Chondrocyte (in vitro differentiated cells): ENCODE measurements at places on chromosomes 7 and 10. TPM values are rescaled to one million over a fixed set of nuclear protein-coding genes. Genes with fewer than 3 reads are reported as not detected.

- no peak for DNase-seq
These were observed 15.9 kb downstream of the ZNF3 start for GRCh38 chr7:100065452-100066186.

DNA sequence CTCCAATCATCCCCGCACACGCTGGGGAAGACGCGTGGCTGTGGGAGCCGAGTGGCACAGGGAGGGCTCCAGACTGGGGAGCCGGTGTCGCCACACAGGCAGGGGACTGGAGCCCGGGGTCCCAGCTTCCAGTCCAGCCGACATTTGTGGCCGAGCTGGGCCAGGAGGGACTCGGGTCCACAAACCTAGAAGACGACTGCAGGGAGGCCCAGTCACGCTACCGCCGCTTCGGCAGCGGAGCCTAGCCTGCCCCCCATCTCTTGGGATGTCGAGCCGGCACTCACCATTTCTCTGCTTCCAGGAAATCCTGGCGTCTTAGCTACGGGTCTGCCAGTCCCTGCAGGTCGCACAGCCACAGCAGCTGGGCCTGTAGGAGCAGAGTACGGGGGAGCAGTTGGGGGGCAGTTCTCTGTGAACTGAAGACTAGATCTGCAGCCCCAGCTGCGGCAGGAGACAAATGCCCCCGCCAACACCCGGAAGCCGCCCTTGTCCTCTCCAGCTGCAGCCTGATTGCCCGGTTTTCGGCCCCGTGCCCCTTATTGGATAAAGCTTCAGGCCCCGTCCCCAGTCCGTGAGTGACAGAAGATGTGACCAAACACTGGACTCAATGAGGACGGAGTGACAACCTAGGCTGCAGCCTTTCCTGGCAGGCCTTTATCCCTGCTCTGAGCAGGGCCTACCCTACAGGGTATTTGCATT lies 270.7 kb downstream of the ZNF33B start:
- DNase-seq, result no peak

- DNase-seq, result no peak
These were observed 200.1 kb downstream of the SKAP2 start for GRCh38 chr7:26664274-26664673.

GRCh38 chr10:103696411-103697145 lies 158.8 kb downstream of the SH3PXD2A start:
- no peak for DNase-seq

DNA sequence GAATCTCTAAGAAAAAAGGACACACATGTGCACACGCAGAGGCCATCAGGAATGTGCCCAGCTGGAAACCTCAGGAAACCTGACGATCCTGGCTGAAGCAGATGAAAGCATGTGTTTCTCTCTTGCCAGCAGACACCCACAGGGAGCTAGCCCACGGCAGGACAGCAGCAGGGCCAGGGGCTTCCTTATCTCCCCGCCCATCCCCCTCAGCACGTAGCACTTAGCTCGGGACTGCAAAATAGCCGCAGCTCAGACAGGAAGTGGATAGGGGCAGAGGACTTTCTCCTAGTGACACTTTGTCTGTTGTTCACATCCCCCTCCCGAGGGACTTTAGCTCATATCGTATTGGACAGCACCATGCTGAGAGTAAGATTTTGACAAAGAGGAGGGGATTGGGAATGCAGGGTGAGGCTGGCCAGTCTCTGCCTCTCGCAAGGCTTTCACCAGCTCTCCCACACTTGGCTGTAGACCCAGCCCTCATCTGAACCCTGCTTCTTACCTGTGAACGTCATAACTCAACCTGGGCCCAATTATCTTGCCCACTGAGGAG lies 63.8 kb downstream of the MKI67 start:
- no peak for DNase-seq

DNA sequence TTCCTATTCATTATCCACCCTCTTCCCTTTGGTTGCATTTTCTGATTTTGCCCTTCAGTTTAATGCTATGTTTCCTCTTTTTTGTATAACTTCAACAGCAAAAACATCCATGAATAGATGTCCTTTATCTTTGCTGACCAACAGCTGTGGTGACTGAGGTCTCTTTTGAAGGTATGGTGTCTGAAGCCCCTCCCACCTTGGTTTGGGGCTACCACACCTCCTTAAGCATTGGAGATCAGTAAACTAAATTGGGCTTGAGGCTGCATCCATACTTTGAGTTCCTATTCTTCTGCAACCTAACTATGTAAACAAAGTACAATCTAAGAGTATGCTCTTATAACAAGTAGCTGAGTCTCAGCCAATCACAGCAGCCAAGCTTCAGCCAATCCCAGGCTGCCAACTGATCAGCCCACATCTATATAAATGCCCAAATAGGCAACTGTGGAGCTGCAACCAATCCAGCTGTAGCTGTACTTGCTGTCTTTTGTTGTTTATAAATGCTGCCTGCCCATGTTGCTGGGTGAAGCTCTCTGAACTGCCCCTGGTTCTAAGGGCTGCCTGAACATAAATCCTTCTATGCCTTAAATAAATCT lies 69.4 kb upstream of the PDLIM1 start:
- DNase-seq, result no peak

- no peak for DNase-seq
These were observed 4.4 kb upstream of the BET1 start for GRCh38 chr7:94008537-94008936.

GRCh38 chr7:24441314-24442027 lies 131.8 kb upstream of the PALS2 start:
- no peak for DNase-seq

DNA sequence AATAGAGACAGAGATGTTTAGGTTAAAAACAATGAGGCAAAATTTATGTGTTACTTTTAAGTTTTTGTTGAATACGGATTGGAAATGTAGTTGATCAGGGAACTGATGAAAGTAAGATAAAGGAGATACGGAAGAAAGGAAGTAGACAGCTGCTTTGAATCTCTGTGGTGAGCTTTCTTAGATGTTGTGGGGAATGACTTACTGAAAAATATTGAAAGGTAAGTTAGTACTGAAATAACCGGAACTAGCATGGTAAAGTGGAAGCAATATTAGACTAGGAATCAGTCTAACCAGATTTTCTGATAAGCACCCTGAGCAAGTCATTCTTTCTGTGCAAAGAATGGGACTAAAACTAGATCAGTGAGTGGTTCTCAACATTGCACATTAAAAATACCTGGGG lies 34.8 kb downstream of the LUC7L2 start:
- no peak for DNase-seq

GRCh38 chr7:4768597-4769569 lies 6.5 kb upstream of the AP5Z1 start:
- no peak for DNase-seq

DNA sequence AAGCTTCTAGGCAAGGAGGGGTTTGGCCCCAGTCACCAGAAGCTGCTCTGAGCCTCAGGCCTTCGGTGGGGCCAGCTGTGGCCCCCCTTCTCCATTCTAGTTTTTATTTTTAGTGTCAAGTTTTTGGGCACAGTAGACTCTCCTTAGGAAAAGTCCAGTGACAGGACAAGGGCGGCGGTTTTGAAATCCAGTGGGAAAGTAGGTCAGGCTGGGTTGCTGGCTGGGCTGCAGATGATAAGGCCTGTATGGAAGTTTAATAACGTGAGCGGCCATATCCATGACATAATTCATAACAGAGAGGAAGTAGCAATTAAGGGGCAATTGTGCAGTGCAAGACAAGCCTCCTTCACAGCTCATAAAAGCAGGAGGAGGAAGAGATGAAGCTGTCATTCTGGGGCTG lies 87.1 kb upstream of the ZNF716 start:
- DNase-seq, result no peak

GRCh38 chr7:30166155-30166840 lies 31.5 kb downstream of the MTURN start:
- no peak for DNase-seq

CRTAC1 gene
- 0.18 to 0.37 TPM in 2 of 3 replicates, not detected in the other for total RNA-seq

ALDH18A1 gene
- total RNA-seq, result 132 to 200 TPM (median 134 TPM) in 3 replicates

FAM180A gene
- total RNA-seq, result 0.27 to 1.4 TPM (median 0.31 TPM) in 3 replicates

CHCHD2 gene
- 119 to 232 TPM (median 120 TPM) in 3 replicates for total RNA-seq

AGAP3 gene
- total RNA-seq, result 77.8 to 116 TPM (median 91.4 TPM) in 3 replicates
